ENCODE measurements at places on chromosomes 7 and 10.

- no peak for DNase-seq
These were observed 50.3 kb downstream of the ERLIN1 start for GRCh38 chr10:100135486-100135885.

DNA sequence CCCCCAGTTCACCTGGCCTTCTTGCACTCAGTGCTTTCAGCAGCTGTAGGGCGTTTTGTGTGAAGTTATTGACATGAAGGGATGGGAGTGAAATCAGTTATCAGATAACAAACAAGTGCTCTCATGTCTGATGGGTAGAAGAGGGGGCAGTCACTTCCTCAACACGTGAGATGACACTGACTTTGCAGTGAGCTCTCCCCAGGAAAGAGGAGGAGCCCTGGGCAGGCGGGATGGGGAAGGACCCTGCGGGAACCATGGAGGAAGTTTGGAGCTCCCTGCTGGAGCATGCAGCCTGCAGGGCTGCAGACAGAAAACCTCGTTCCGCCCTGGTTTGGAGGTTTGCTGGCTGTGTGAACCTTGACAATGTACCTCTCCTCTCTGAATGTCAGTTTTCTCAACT is 38.7 kb downstream of the GPR26 start:
- DNase-seq: no peak

DNA sequence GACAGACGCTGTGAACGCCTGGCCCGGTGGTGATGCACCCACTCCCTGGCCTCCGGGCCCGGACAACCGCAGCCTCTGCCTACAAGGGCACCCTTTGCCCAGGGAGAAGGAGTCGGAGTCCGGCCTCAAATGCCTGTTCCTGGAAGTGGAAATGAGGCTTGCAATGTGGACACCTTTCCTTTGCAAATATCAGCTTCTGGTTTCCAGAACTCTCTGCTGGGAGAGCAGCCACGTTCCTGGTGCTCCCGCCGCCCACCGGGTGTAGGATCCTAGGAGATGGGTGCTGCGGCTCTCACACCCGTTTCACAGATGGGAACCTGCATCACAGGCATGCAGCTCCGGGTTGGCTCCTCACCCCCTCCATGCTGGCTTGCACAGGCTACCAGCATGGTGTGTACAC is 2.9 kb downstream of the FOXL3 start:
- DNase-seq: no peak

GRCh38 chr7:40682696-40683095 is 547.9 kb downstream of the SUGCT start:
- DNase-seq: no peak

- peak; percentile 9 for DNase-seq
These were observed 755 bp downstream of the FAM171A1 start for GRCh38 chr10:15370212-15370855.

GRCh38 chr10:69901628-69902505 is 100.2 kb downstream of the COL13A1 start:
- peak; percentile 78 for DNase-seq

GRCh38 chr10:119412244-119413092 is 130.1 kb downstream of the RGS10 start:
- DNase-seq: no peak

Measured in RWPE1 (cell line).